Tongue (tissue), 3 donors: ENCODE measurements at places on chromosomes 1 and 21. TPM values are rescaled to one million over a fixed set of nuclear protein-coding genes. Genes with fewer than 3 reads are reported as not detected.

DNA sequence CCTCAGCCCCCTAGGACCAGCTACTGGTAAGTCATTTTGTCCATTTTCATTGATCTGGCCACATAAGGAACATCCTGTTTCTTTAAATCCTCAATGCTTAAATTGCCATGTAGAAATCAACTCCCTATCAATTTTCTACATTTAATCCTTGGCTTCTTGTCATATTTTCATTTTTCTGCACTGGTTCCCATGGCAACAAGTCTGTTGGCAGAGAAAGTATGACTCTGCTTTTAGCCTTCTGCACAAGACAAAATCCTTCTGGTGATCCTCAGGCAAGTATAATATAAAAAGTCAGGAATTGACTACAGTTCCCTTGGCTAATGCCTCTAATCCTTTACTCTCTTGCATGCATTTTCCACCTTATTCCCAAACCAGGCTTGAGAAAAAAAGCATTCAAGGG is 65.0 kb downstream of the LRRC40 start:
- DNase-seq = peak; percentile 91

- no peak for DNase-seq
Observed at GRCh38 chr1:229136822-229137221, 134.1 kb upstream of the RAB4A start.

DNA sequence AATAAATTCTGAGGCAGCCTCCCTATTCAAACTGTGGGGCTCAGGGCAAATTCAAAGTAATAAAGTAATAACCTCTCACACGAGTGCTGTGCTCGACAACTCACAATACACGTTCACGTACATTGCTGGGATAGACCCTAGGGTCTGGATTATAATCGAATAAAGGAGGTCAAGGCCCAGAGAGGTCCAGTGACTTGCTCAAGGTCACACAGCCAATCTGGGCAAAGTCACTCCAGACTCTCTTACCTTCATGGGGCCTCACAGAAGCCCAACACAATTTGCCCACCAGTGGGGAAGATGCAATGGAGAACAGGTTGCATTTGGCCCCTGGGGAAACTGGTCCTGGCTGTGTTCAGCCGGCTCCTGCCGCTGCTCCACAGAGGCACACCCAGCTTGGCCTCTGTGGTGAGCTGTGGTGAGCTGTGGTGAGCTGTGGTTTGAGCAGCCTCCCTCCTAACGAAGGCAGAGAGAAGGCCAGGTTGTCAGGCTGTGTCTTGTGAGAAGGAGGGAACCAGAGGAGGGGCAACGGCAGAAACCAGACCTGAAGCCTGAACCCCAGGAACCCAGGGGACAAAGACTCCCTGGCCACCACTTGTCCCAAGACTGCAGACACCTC is 35.1 kb downstream of the NUAK2 start:
- DNase-seq = no peak

- DNase-seq = no peak
Observed at GRCh38 chr1:95308276-95309030, 74.4 kb downstream of the RWDD3 start.

- peak; percentile 76 for DNase-seq
Observed at GRCh38 chr1:204357551-204358490, 1.9 kb downstream of the PLEKHA6 start.

DNA sequence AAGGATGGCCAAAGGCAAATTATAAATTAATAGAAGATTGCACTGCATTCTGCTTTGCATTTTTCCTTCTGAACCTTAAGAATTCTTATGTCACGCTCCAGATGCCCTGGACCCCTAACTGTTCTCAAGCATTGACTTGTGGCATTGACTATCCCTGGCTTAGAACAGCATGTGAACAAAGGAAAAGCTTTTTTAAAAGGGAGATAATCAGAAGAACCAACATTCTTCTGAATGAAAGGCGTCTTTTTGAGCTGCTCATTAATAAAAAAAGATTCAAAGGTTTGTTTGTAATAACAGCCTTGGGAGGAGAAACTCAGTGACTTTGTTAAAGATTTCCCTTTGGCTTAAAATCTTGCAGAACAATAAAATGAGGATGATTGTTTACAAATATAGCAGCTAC is 105.5 kb downstream of the TNNI3K start:
- DNase-seq = no peak

- no peak for DNase-seq
Observed at GRCh38 chr1:19534281-19534680, 48.9 kb upstream of the CAPZB start.

DNA sequence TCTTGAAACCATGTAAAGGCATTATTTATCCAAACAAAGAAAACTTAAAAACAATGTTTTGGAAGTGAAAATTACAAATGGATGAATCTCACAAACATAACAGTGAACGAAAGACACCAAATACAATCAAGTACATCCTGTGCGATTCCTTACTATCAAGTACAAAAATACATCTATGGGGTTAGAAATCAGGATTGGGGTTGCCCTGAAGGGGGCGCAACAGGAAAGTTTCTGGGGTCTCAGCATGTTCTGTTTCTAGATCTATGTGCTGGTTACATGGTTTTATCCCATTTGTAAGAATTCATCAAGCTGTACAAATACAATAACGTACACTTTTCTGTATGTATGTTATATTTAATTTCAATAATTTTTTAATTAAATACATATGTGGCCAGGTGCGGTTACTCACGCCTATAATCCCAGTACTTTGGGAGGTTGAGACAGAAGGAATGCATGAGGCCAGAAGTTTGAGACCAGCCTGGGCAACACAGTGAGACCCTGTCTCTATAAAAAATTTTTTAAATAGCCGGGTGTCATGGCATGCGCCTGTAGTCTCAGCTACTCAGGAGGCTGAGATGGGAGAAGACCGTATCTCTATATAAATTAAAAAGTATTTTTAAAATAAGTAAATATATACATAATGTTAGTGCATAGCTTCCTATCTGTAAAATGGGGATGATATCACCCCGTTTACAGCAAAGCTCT is 121.5 kb upstream of the SOD1 start:
- DNase-seq = no peak

- DNase-seq = peak; percentile 67
Observed at GRCh38 chr1:54218883-54219687, 19.1 kb downstream of the MRPL37 start.

DNA sequence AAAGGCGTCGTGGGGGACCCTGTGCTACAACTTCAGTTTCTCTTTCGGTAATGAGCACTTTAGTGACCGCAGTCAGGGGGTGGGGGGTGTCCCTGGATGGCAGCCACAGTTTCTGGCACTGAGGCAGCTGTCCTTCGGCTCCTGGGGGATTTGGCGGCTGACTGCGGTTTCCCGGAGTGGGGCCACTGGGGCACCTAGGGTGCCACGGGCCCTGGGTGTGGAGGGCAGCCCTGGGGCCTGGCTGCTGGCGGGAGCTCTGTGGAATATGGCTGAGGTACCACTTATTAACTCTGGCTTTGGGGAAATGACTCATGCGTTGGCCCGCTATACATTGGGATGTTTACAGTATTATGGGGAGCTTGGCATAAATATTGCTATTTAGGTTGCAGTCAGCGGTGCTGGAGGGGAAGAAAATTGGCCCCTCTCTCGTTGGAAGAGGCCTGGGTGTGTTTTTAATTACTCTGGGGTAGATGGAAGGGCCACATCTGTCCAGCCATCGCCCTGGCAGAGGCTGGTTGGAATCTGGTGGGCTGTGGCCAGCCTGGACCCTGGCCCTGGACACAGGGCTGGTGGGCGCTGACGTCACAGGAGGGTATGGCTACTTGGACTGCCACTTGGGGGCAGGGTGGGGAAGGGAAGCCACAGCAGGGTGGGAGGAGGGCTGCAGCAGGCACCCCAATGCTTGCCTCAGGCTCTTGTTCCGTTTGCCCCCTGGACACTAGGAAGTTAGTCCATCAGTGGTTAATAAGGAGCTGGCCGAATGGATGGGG is 2.0 kb downstream of the EPHB2 start:
- DNase-seq = peak; percentile 57

DNA sequence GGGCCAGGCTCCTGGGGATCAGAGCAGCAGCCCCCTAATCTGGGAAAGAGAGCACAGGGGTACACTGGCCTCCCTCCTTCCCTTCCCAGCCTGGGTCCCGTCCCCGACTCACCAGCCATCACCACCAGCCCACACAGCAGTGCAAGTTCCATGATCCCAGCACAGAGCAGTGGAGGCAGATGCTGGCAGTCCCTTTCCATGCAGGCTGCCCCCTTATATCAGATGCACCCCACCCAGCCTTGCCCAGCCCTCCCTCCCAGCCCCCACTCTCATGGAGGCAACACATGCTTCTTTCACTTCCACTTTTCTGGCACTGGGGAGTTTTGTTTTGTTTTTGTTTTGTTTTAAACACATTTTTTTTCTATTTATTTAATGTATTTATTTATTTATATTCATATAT is at the start of gene PLA2G2D:
PLA2G2D (minus strand) TSS at position 190 of the 400 bp plus-strand sequence; CDS start at position 152, 38 bp downstream.
- DNase-seq = no peak

DNA sequence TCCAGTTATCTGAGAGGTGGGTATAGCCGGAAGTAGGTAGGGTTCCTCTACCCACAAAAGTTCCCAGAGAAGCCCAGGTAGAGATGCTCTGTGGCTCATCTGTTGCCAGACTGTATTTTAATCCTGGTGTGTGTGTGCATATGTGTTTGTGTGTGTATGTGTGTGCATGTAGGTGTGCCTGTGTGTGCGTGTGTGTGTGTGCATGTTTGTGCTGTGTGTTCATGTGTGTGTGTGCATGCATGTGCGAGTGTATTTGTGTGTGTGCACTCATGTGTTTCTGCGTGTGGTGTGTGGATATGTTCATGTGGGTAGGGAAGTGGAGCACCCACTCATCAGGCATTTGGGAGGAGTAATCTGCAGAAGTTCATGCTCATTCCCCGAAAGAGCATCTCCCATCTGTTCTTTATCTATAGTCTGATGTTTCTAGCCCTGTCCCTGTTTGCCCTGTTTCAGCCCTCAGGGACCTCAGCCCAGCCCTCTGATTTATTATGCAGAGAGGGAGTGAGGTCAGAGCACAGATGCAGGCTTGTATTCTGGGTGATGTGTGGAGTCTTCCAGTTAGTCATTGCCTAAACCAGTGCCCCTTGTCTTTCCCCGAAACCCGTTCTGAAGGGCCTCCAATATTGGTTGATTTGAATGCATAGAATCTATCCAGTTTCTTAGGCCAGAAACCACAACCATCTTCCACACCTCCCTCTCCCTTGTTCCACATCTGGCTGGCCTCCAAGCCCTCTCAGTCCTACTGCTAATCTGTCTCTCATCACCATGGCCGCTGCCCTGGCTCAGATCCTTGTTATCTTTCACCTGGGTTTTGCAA is 69.1 kb downstream of the DISC1 start:
- peak; percentile 44 for DNase-seq

- DNase-seq = no peak
Observed at GRCh38 chr1:108670131-108670773, 9.4 kb upstream of the HENMT1 start.

DNA sequence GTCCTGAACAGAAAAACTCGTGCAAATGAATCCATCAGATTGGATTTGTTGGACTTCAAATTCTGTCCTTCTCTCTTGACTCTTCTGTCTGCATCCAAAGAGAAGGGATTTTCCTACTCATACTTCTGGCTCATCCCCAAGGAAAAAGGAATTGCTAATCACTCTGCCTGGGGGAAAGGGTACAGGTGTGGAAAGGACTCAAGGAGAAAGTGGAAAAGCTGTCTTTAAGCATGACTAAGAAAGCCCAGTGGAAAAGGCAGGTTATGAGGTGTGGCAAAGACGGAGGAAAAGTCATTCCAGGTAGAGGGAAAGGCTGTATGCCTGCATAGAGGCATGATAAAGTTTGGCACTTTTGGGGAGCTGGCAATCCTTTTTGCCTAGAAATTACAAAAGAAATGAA is 43.4 kb downstream of the PTGS2 start:
- no peak for DNase-seq

GRCh38 chr21:18373606-18374005 is 30.0 kb downstream of the TMPRSS15 start:
- DNase-seq = no peak

DNA sequence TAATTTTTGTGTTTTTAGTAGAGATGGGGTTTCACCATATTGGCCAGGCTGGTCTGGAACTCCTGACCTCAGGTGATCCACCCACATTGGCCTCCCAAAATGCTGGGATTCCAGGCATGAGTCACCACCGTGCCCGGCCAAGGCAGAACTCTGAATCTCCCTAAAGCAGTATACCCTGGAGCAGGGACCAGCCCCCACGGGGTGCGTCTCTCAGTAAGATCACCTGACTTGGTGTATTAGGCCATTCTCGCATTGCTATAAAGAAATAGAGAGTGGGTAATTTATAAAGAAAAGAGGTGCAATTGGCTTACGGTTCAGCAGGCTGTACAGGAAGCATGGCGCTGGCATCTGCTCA is 14.2 kb downstream of the DFFB start:
- no peak for DNase-seq

- no peak for DNase-seq
Observed at GRCh38 chr1:175891783-175892309, 148.5 kb upstream of the TNR start.

GRCh38 chr1:27150641-27151040 is 4.3 kb downstream of the SLC9A1 start:
- DNase-seq = no peak

DNA sequence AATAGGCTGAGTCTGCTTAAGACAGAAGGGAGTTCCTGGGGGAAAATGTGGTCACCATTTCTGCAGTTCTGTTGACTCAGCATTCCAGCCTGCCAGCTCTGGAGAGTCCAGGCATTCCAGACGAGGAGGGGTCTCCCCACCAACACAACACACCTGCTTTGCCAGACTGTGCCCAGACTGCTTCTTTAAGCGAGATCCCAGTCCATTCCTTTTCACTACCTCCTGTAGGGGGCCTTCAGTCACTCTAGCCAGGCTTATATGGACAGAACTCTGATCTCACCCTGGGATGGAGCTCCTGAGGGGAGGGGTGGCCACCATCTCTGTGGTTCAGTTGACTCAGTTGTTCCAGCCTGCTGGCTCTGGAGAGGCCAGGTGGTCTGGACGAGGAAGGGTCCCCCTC is 48.5 kb downstream of the UBE2U start:
- no peak for DNase-seq

The CA6 gene
- total RNA-seq = 1.0 TPM

The PPM1J gene
- 2.5 TPM for total RNA-seq

The SELP gene
- total RNA-seq = 7.2 TPM

The CLCA4 gene
- 1.7 TPM for total RNA-seq

The HPCAL4 gene
- total RNA-seq = 0.92 TPM

The PLEKHN1 gene
- 6.3 TPM for total RNA-seq

The HSF2BP gene
- 1.0 TPM for total RNA-seq

The CREB3L4 gene
- total RNA-seq = 12.0 TPM

The LCE1E gene
- not detected for total RNA-seq

The TPRG1L gene
- total RNA-seq = 24.7 TPM

The FMO1 gene
- 13.1 TPM for total RNA-seq

The CR1L gene
- total RNA-seq = not detected

The FAM177B gene
- 0.41 TPM for total RNA-seq

The UHMK1 gene
- 51.7 TPM for total RNA-seq

The C1orf105 gene
- total RNA-seq = 24.4 TPM

The EXO1 gene
- 3.2 TPM for total RNA-seq

The TMEM125 gene
- total RNA-seq = 0.92 TPM
